NCI-H1105 treated with DMSO at 0.1 percent for 48 hours (cell line): ENCODE measurements at places on chromosomes 12 and 14.

GRCh38 chr12:105099356-105099755 is 8.2 kb upstream of the WASHC4 start:
- no peak for DNase-seq

GRCh38 chr14:35346738-35347322 is 54.6 kb downstream of the PSMA6 start:
- DNase-seq, result no peak

- DNase-seq, result peak; percentile 30
These were observed 526 bp downstream of the MLXIP start for GRCh38 chr12:122079033-122079531.

GRCh38 chr12:123075646-123076171 is 75.2 kb downstream of the PITPNM2 start:
- no peak for DNase-seq

DNA sequence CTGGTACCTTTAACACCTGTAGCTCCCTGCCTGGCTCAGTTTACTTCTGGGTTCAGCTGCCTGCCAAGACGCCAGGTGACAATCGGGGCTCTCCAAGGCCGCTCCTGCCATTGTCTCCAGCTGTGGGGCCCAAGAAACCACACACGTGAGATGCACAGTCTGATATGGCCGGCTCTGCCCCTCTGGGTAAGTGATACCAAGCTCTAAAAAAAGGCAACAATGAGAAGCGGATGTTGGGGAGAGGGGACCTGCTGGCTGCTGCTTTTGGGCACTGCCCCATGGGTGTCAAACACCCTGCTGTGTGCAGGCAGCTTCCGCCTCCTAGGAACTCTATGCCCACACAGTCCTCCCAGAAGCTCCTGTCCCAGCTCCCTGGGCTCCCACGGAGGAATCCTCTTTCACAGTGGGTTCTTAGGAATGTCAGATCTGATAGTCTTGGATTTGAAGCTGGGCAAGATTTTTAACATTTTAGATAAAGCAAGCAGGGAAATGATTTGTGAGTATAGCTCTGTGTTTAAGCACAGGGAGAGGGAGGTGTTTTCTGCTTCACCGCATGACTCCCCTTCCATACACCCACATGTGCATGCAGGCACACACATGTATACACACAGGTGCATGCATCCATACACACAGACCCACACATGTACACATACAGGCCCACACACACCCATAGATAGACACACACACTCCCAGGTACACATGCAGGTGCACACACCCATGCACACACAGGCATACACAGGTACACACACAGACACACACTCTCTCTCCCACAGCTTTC is 1135.8 kb downstream of the BCL11B start:
- DNase-seq, result peak; percentile 30

DNA sequence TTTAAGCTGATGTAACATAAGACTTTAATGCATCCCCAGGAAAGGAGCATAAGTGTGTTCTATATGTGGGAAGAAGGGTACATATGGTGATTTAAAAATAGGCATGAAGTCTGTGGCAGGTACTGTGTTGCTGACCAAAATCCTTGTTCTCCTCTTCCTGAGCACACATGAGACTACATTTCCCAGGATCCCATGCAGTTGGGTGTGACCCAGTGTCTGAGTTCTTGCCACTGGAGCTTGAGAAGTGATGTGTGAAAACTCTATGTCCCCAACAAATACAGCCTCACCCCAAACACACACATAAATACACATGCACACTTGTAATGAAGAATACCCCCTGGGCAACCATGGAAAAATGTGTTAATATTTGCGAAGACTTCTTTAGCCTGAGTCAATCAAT is 8.5 kb upstream of the SMIM10L1 start:
- DNase-seq, result no peak

DNA sequence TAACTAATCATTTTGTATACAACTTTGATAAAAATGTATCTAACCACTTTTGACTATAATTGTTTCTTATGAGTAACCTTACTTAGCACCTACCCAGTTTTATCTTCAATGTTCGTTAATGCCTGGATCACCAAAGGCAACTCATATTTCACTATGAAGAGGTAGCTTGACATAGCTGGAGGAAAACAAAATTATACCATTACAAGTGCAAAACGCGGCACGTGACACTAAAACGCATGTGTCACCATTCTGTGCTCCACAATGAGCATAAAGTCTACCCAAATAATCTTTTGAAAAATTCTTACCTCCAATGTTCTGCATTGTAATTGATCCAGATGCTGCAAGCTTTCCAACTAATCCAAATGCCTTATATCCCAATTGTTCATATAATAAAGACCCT is 5.8 kb downstream of the SLC38A2 start:
- no peak for DNase-seq

DNA sequence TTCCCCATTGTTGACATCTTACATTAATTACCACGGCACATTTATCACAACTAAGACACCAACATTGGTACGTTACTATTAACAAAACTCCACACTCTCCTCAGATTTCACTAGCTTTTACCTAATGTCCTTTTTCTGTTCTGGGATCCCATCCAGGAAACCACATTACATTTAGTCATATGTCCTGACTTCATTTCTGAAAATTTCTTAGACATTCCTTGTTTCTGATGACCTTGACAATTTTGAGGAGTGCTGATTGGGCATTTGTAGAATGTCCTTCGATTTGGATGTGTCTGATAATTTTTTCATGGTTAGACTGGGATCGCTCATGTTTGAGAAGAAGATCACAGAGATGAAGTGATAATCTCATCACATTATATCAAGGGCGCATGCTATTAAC is 34.6 kb upstream of the ACSM4 start:
- DNase-seq, result no peak

DNA sequence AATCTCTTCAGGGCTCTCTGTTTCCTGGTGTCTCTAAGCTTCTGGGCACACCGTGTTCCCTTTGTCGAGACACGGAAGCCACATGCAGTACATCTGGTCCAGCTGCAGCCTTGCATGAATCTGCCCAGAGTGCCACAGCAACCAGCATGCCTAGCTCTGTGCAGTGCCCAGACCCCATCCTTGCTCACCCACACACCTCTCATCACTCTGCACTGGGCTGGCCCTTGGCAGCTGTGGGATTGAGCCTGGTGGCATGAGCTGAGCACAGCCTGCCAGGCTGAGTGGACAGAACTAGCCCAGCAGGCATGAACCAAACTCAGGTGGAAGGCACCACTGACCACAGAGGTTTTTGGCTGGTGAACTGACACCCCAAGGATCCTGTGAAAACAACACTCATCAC is 279.9 kb downstream of the ATXN7L3B start:
- DNase-seq, result no peak
